Glutamatergic neuron (in vitro differentiated cells): ENCODE measurements at places on chromosomes 7 and 10.

GRCh38 chr7:135843214-135843613 lies 94.6 kb upstream of the FAM180A start:
- no peak for DNase-seq

DNA sequence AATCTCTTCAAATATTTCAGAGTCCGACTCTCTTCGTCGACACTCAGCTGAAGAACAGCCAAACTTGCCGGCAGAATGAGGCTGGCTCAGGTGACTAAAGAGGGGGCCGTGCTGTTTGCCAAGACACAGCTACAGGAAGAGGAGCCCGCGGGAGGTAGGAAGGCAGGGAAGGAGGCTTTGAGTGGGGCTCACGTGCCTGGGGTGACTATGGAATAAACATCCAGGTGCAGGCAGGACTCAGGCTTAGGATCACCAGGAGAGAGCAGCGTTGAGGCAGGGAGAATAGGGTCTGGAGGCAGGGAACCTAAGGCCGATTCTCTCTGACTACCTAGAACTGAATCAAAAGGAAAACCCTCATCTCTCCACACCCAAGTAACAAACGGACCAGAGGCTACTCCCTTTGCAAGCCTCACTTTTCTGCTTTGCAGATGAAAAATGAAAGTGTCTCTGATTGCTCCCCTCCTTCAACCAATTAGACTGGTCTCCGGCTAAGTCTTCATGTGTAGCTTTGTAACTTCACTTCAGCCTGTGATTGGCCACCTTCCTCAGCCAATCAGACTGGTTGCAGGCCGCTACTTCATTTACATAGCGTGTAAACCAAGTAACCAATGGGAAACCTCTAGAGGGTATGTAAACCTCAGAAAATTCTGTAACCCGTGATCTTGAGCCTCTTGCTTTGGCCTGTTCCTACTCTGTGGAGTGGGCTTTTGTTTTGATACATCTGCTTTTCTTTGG lies 19.7 kb upstream of the BNIP3 start:
- DNase-seq, result no peak

DNA sequence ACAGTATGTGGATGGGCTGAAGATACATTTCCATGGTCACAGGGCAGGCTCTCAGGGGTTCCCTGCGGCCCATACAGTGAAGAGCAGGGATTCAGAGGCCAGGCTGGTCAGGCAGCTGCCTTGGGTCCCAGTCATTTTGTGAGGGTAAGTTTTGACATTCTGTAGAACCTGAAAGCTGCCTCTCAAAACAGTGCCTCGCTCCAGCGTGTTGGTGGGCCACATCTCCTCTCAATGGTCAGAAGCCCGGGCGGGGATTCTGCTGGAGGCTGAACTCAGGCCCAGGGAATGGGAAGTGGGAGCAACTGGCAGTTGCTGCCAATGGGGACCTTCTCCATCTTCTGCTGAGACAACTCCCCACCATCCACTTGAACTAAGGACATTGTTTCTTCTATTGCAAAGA lies 190.0 kb downstream of the PTPN20 start:
- no peak for DNase-seq

- no peak for DNase-seq
These were observed 362.5 kb upstream of the NRP1 start for GRCh38 chr10:33697016-33697415.

- no peak for DNase-seq
These were observed 6.2 kb downstream of the PRKG1 start for GRCh38 chr10:51080311-51081006.
